ENCODE measurements at places on chromosomes 6 and 20.
A peak's percentile ranks its signal among the peaks of the same experiment; 100 is the strongest.

GRCh38 chr6:109702791-109703190 is 11.7 kb downstream of the FIG4 start:
- no peak for DNase-seq

GRCh38 chr20:10051185-10051584 is 16.4 kb downstream of the ANKEF1 start:
- no peak for DNase-seq

GRCh38 chr6:31170987-31171671 is 647 bp upstream of the POU5F1 start:
- no peak for DNase-seq

DNA sequence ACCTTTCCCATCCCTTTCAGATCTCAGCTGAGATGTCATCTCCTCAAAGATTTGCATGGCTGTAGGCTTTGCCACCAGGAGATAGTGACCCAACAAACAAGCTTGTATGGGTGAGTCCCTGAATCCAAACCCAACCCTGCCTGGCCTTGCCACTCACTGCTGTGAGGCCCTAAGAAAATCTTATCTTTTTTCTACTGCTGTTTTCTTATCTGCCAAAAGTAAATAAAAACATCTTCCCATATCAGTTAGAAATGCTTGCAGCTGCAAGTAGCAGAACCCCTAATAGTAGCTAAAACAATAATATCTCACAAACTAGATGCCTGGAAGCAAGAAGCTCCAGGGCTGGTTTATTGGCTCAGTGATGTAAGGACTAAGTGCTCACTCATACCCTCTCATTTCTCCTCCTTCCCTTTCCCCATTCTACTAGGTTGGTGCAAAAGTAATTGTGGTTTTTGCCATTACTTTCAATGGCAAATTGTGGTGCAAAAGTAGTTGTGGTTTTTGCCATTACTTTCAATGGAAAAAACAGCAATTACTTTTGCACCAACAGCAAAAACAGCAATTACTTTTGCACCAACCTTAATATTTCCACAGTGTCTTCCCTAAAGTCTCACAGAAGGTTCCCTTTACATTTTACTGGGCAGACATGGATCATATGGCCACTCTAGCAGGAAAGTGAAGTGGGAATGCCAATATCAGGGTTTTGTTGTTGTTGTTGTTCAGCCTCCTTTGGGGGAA is 56.7 kb upstream of the PSMF1 start:
- no peak for DNase-seq

DNA sequence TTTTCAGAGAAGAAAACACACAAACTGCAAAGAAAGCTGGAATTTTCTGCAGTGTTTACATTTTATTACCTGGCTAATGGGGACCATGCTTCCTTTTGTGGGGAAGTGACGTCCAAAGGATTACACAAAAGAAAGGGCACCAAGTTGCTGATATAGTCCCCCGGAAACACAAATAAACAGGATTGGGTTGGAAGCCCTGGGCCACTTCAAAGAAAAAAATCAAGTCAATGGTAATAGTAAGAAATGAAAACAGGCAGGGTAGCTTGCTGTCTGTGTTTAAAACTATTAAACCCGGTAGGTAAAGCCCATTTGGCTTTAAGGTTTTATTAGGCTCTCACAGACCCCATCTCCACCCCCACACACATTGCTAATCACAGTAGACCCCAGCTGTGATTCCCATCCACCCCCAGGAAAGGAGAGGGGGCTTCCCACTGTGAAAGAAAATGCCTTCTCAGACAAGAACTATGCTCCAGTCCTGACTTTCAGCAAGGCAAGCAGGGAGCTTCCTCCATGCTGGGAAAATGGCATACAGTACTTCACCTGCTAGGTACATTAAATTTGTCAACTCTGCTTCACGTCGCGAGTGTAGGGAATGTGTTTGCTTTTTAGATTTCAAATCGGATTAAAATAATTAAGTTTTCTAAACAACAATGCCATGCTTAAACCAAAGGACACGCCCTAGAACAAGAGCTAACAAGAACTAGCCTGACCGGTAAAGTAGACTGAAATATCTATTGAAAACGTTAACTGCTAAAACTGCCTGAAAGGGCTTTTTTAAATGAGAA is 1.1 kb downstream of the PERP start:
- DNase-seq = no peak

DNA sequence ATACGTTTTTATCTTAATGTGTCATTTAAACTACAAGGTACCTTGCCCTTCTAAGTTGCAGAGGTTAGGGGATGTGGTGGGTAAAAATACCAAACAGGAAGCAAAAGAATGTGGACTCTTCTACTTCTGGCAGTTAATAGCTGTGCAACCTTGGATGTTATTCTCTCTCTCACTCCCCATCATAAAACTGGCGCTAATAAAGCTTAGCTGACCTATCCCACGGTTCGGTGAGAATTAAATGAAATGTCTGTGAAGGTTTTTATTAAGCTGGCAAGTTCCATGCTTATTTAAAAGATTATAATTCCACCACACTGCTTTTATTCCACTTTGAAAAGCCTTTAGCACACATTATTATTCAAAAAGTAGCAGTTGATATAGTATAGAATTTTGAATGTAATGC is 127.8 kb upstream of the SLC22A23 start:
- no peak for DNase-seq

GRCh38 chr6:26660000-26660361 is 435 bp upstream of the ZNF322 start:
- no peak for DNase-seq

- DNase-seq = peak; percentile 5
Observed at GRCh38 chr6:3194535-3195419, 32.7 kb downstream of the TUBB2B start.

DNA sequence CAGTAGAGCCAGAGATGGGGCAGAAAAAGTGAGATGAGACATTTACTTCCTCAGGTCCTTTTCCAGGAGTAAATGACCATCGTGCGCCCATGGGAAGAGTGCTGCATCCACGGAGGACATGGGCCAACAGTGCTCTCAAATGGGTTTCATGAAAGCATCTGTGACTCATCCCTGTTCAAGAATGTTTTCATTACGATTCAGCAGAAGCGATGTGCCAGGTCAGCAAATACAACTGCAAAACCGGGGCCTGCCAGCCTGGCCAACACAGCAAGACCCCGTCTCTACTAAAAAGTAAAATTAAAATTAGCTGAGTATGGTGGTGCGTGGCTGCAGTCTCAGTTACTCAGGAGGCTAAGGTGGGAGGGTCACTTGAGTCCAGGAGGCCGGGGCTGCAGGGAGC is 125.1 kb downstream of the LY86 start:
- no peak for DNase-seq

Data from NCI-H446 treated with DMSO at 0.1 percent for 48 hours (cell line).